ENCODE measurements at places on chromosomes 2 and 18.

DNA sequence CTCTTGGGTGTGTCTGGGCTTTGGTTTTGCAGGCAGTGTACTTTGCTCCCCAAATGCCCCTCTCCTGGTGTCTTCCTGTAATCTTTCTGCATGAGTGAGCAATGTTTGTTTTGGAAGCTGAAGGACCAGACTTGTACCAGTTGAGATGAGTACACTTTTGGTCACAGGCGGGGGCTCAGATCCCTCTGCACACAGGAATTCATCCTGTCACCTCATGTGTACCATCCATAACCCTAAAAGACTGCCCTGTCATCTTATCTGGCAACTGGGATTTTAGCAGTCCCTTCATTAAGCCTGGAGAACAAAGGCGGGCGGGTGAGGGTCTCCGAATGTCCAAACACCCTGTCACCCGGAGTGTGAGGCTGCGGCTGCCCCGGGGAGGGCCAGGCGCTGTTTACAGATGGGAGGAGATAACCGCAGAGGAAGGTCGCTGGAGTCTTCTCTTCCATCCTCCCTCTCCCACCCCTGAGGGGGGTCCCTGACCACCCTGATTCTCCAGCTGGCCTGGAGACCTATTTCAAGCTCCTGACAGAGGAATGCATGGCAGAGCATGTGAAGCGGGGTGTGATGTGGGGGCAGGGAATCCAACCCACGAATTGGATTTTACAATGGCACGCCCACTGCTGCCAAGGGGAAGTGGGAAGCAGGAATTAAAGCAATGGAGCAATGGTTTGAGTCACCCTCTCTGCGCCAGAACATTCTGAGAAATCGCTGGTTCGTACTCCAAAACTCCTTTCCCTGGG, 158.2 kb upstream of the MYCN start:
- DNase-seq = no peak

- DNase-seq = no peak
Observed at GRCh38 chr2:68660658-68661057, 17.3 kb downstream of the PROKR1 start.

DNA sequence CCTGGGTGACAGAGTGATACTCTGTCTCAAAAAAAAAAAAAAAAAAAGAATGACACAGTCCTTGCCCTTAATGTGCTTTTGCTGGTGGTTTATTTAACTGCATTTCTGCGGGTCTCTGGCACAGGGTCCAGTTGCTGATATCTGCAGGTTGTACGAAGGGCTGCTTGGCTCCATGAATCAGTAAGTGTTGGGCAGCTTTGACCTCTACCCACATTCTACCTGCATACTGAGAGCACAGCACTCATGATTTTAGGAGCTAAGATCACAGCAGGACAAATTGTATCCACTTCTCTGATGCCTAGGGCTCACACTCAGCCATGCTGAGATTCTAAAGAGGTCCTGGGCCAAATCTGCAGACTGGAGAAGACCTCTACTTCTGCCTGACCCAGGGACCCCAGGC, 119.4 kb upstream of the MYCN start:
- no peak for DNase-seq

DNA sequence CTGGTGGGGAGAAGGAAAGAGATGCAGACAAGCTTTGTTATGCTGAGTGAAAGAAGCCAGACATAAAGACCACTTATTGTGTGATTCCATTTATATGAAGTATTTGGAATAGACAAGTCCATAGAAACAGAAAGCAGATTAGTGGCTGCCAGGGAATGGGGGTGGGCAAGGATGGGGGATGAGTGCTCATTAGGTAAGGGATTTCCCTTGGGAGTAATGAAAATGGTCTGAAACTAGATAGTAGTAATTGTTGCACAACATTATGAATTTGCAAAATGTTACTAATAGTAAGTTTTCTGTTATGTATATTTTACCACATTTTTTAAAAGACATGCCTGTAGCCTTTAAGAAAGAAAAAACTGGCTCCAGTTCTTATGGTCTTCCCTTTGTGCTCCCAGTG, 154.9 kb downstream of the LNPK start:
- no peak for DNase-seq

DNA sequence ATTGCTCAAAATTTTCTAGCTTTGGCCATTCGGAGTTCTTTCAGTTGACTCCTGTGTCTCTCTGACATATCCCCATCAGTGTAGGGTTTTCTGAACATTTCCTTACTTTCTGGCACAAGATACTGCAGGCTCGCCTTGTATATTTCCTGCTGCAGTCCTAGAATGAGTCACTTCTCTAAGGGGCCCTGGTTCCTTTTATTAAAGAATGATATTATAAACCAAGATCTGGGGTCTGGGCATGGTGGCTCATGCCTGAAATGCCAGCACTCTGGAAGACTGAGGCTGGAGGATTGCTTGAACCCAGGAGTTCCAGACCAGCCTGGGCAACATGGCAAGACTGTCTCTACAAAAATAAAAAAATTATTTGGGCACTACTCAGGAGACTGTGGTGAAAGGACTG, 3.0 kb upstream of the RPL37A start:
- peak; percentile 43 for DNase-seq

DNA sequence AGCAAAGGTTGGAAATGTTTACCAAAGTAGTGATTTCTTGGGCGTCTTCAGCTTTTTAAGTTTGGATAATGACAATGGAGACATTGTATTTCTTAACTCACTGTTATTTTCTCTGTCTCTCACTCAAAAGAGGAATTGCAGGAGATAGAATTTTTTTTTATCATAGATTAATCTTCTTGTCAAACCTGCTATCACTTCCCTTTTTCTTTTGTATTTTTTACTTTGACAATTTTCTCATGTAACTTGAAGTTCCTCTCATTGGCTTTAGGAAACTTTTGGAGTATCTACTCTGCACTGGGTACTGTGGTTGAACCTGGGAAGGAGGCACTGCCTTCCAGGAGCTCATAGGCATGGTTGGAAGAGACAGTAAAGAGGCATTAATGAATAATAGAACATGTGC, 489.1 kb downstream of the CNTNAP5 start:
- no peak for DNase-seq

All from HFFc6 (cell line).